ENCODE measurements at places on chromosomes 1 and 21. TPM values are rescaled to one million over a fixed set of nuclear protein-coding genes. Genes with fewer than 3 reads are reported as not detected.

DNA sequence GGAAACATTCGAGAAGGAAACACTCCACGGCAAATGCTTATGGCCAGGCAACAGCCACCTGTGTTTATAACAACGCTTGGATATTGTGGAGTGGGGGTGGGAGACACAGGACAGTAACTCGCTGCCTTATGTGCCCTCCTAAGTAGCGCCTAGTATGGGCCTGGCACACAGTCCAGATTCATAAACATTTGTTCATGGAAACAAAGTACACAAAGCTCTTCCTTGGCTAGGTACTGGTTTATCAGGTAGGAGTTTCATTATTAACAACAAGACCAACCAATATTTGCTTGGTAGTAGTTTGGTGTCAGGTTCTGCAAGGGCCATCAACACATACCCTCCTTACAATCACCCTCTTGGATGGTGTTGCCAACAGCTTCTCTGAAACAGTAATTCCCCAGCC, 23.4 kb downstream of the TMCO4 start:
- no peak for DNase-seq

FCMR gene
- 111 TPM for polyA plus RNA-seq

GRCh38 chr1:60345621-60346020, 272.1 kb upstream of the C1orf87 start:
- DNase-seq = no peak

CFAP141 gene
- not detected for polyA plus RNA-seq

DNA sequence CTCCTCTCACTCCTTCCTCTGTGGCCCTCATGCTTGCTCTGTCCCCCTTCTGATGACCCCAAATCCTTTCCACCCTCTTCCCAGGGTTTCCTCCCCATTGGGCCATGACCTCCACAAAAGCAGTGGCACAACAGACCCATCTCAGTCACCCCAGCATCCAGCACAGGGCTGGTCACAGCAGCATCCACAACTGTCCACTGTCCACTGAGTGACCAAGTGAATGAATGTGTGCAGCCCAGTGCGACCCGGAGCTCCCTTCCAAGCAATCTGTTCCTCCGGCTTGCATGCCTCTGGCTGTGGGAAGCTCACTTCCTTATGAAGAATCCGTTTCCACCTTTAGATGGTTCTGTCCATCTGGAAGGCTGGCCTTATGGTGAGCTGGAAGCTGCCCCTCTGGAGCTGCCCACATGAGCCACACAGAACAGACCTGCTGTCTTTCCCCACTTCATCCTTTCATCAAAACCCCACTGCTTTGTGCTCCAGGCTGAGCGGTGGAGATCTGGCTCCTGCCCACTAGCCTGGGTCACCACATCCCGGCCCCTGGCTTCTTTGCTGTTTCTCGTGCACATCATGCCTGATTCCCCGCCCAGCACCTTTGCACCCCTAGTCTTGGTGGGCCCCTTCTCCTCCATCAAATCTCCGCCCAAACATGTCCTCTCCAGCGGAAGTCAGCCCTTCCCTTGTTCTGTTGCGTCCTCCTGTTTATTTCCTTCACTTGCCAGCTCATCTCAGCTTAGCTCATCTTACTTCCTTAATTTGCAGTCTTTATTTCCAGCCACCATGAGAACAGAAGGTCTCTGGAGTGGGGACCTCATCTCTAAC, 56.4 kb downstream of the EDN2 start:
- no peak for DNase-seq

- DNase-seq = no peak
Measured at GRCh38 chr21:26123012-26123411, 47.6 kb downstream of the APP start.

DUSP10 gene
- 2.5 TPM for polyA plus RNA-seq

RGS13 gene
- 1.2 TPM for polyA plus RNA-seq

IRF6 gene
- 29.0 TPM for polyA plus RNA-seq

DNA sequence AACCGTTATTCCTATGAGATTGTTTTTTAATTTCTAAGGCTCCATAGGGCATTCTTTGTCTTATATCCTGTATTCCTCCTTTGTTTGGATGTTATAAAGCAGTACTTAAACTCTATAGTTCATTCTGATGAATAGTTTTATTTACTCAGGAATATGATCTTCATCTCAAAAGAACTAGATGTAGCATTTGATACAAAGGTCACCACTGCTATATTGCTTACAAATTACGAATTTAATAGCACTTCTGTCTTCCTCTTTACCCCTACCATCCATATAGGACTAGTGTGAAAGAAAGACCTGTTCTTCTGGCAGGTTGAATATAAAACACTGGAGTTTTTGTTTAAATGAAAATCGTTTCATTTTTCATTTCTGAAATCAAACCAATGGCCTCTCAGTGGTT, 468.1 kb upstream of the CXADR start:
- no peak for DNase-seq

RPAP2 gene
- polyA plus RNA-seq = 6.2 TPM

TM2D1 gene
- 16.0 TPM for polyA plus RNA-seq

SLC9C2 gene
- not detected for polyA plus RNA-seq

DNA sequence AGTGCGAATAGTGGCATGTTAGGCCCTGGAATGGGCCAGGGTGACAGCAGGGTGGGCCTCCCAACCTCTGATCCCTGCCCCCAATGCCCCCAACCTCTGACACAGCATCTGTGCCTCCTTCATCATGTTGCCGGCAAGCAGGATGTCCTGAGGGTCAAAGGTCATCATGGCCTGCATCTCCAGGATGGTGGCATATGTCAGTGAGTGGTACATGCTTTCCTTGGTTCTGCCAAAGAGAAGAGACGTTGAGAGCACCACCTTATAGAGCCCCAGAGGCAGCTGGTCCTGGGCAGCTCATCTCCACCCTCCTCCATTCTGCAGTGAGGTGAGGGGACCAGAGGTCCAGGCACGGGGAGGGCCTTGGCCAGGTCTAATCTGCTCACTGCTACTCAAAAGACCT, 17.6 kb downstream of the TTC39A start:
- DNase-seq = no peak

- DNase-seq = no peak
Measured at GRCh38 chr1:232574889-232575762, 54.8 kb downstream of the SIPA1L2 start.

EVA1C gene
- polyA plus RNA-seq = 10.8 TPM
